ENCODE measurements at places on chromosomes 1 and 21.

GRCh38 chr1:34845131-34845901 is 14.2 kb downstream of the SMIM12 start:
- DNase-seq: no peak

GRCh38 chr1:1862905-1863547 is 27.9 kb downstream of the GNB1 start:
- DNase-seq: no peak

- DNase-seq: peak; percentile 80
Observed at GRCh38 chr1:159015440-159015909, 5.8 kb downstream of the IFI16 start.

DNA sequence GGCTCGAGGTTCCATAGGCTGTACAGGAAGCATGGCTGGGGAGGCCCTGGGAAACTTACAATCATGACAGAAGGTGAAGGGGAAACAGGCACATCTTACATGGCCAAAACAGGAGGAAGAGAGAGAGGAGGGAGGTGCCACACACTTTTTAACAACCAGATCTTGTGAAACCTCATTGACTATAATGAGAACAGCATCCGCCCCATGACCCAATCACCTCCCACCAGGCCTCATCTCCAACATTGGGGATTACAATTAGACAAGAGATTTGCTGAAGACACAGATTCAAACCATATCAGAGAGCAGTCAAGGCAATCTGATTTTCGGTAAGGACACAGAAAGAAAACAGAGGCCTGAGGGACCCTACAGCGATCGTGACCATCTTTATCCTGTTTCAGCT is 41.7 kb downstream of the TNFRSF9 start:
- DNase-seq: no peak

DNA sequence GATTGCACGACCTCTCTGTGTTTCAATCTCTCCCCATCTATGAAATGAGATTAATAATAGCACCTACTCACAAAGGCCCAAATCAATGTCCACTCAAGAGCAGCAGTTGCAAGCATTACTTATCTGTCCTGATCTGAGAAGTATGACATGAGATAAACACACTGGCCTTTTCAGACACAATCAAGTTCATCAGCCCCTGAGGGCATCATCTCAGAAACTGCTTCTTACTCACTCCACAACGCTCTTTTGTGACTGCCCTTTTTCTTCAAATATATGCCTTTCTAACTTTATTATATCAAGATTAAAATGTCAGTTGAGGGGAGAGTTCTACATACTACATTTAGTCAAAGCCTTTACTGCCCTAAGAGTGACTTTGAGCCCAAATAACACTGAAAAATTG is 371.9 kb upstream of the SPAG17 start:
- DNase-seq: no peak

- DNase-seq: peak; percentile 37
Observed at GRCh38 chr1:212457740-212458338, 25.1 kb downstream of the NENF start.

- DNase-seq: peak; percentile 32
Observed at GRCh38 chr21:34544032-34544496, 32.1 kb upstream of the KCNE1 start.

DNA sequence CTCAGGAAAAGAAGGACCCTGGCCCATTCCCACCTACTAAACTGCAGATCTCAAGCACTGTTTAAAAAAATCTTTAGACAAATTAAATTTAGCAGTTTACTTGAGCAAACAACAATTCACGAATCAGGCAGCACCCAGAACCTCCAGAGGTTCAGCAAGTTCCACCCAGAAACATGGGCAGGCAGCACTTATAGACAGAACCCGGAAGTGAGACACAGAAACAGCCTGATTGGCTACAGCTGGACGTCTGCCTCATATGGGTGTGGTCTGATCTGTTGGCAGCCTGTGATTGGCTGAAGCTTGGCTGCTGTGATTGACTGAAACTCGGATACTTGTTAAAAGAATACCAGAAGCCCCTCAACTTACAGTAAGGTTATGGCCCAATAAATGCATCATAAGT is 34.7 kb upstream of the COL6A2 start:
- no peak for DNase-seq

Data from CD4-positive, alpha-beta T cell treated with Interferon gamma for 1 hour (primary cell).